NCI-H1417 treated with DMSO at 0.1 percent for 48 hours (cell line): ENCODE measurements at places on chromosomes 13 and 19.

GRCh38 chr19:4694211-4694987 is 24.3 kb upstream of the MYDGF start:
- DNase-seq: no peak

GRCh38 chr13:80276371-80277289 is 64.3 kb downstream of the SPRY2 start:
- peak; percentile 77 for DNase-seq

- no peak for DNase-seq
These were observed at the start of gene RNF113B for GRCh38 chr13:98176777-98177608. Gene RNF113B, minus strand, starts transcription at chr13:98177269. Its CDS starts 33 bp downstream, at chr13:98177236.

DNA sequence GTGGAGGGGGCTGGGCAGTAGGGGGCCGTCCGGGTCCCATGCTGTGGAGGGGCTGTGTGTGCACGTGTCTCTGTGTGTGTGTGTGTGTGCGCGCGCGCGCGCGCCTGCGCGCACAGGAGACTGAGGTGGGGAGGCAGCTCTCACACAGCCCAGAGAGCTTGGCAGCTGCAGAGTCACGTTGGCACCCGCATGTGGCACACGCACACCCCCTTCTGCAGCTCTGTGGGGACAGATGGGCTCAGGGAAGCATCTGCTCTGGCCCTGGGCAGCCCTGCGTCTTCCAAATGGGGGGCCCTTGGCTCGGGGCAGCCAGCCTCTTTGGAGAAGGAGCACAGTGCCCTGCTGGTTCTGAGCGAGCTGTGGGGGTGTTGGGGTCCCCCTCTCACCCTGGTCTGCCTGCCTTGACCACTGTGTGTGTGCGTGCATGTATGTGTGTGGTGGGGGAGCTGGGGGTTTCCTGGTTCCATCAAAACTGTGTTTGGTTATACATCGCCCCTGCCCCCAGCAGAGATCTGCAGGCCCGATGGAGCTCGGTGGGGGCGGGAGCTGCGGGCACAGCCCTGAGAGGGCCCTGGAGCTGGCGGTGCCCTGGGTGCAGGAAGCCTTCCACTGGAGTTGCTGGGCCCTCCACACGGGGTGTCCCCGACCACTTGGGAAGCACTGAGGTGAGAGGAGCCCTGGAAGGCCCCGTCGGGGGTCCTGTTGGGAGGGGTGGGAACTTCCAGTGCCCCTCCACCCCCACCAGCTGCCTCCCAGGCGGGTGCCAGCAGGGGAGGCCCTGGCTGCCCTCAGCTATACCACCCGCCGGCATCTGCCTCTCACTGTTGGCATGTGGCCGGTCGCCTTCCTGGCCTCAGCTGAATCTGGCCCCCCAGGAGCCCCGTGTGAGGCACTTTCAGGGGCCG is 67.1 kb downstream of the KDM4B start:
- no peak for DNase-seq

- no peak for DNase-seq
These were observed 44.6 kb upstream of the GPR183 start for GRCh38 chr13:99351772-99352171.

DNA sequence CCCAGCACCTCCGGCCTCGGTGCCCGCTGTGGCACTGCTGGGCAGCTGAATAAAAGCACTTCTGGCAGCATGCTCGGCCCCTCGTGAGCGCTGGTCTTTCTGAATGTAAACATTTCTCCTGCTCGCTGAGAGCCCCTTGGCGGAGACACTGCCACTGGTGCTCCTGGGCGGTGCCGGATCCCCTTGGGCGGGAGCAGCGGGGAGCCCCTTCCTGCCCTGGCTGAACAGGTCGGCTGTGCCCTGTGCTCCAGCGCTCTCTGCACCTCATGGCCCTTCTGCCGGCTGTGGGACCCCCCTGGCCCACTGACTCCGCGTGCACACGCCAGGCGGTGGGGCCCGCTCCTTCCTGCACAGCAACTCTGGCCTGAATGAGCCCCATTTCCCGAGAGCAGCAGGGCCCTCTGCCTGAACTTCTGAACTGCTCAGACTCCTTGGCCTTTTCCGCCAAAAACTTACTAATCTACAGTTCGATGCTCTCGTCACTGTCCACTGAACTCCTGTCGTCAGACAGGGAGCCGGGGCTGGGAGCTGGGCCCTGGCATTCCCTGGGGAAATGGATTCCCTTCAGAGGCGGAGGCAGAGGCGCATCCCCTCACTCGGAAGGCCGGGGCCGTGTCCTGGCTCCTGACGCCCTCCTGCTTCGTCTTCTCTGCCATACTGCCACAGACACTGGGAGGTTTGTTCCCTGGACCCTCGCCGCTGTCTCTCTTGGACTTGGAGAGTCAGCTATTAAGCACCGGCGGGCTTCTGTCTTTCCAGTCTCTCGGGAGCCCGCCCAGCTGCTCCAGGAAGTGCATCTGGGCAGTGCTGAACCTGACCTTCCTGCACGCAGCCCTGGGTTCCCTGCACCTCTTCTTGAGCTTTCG is 14.2 kb downstream of the RB1 start:
- no peak for DNase-seq

- DNase-seq: no peak
These were observed 13.1 kb downstream of the GRAMD1A start for GRCh38 chr19:35013041-35013819.

GRCh38 chr13:27504128-27504867 is 53.9 kb upstream of the MTIF3 start:
- no peak for DNase-seq
